Effector CD8-positive, alpha-beta T cell (primary cell): ENCODE measurements at places on chromosomes 12 and 14.

DNA sequence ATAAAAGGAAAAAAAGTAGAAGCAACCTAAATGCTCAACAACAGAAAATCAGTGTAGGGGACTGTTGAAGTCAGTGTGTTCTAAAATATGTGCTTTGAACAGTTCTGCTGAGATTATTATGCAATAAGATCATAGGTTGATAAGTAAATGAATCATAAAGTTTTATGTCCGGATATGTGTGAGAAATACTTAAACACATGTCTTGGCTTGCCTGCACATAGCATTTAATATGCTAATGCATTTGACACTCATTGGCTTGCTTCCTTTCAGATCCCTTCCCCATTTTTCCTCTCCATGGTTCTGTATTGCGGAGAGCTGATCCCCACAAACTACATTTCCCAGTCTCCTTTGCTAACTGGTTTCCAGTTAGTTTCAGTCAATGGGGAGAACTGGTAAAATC lies 573.8 kb upstream of the TBX3 start:
- DNase-seq, result no peak

DNA sequence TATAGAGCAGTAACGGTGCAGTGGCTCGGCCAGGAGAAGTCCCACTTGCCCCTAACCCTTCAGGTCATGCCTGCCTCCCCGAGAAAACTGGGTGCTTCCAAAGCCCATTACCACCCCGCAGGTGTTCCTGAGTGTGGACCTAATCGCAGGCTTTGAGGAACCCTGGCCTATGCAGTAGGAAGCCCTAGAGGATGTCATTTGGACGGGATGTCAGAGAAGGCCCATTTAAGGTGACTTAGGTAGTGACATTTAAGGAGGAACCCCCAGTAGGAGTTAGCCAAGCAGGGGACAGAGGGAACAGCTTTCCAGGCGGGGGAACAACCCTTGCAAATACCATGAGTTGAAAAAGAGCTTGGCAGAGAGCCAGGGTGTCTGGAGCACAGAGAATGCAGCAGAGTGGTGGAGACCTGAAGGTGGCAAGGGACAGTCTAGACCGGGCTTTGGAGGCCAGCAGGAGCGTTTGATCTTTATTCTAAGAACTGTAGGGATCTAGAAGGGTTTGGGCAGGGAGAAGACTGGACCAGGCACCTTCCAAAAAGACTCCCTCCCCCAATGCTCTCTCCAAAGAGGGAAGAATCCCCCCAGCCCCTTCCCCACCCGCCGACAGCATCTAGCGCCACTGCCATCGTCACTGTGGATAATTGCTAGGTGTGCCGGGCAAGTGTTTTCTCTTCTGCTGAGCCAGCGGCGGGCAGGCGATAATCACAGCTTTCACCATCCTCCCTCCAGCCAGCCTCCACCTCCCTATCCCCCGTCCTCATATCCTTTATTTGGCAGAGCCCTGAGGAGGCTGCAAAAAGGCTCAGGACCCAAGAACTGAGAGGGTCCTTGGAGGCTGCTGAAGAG lies 33.3 kb upstream of the BEGAIN start:
- no peak for DNase-seq

GRCh38 chr12:127830065-127830460 lies 436.9 kb upstream of the TMEM132C start:
- DNase-seq, result no peak

- DNase-seq, result no peak
Observed at GRCh38 chr12:96387981-96388380, 12.3 kb downstream of the CDK17 start.

- no peak for DNase-seq
Observed at GRCh38 chr12:121942145-121942718, 23.8 kb downstream of the CFAP251 start.

DNA sequence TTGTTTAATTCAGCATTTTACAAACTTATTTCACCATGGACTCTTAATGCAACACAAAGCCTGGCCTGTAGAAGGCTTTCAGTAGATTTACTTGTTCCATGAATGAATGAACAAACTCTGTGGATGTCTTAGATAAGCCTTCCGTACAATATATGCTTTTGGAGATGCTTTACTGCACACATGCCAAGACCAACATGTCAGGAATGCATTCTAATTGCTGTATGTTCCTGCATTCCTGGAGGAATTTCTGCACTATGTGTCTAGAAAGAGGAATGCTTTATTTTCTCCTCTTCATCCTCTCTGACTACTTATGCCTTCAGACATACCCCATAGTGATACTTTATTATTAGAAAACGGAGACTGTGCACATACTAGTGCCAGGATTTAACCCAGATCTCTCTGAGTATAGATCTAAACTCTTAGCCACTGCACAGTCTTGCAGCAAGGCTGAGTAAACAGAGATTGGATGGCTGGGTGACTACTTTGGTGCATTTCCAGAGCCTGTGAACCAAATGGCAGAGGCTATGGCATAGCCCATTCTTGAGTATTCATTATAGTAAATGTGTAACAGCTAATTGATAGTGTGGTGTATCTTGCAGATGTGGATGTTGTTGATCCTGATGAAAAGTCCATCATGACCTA lies 108.2 kb downstream of the SYNE2 start:
- DNase-seq, result no peak

- DNase-seq, result no peak
Observed at GRCh38 chr14:75673345-75674035, 12.4 kb downstream of the TTLL5 start.
